ENCODE measurements at places on chromosomes 11 and 22. TPM values are rescaled to one million over a fixed set of nuclear protein-coding genes. Genes with fewer than 3 reads are reported as not detected.

DNA sequence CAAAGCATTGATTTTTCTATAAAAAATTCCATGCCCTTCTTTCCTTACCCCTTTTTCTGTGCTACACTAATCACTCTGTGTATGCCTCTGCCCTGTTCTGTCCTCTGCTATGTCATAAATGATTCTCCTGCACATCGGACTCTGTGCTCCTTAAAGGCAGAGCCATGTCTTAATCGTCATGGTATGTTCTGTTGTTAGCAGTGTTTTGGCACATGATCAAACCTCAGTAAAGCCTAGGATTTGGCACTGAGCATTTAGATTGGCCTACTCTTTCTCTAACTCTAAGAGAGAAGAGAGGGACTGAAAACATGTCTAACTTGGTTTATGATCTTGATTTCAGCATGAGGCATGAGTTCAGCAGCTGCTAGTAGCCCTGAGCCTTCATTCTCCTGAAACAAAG lies 266.9 kb downstream of the AASDHPPT start:
- DNase-seq = no peak

DNA sequence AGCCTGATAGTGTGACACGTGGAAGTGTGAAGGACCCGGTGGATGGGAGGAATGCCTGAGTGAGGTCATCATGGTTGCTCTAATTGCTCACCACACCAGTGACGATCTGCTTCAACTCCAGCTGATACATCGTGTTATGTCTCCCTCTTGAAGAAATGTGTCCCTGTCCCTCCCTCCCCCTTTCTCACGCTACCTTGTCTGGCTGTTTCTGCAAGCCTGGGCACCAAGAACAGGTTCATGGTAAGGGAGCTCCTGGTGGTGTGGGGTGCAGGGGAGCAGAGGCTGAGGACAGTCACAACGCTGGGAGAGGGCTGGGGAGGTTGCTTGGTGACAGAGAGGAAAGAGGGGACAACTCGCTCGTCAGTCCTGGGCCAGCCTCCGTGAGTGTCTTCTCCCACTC lies 413.4 kb downstream of the SOX6 start:
- no peak for DNase-seq

- no peak for DNase-seq
Observed at GRCh38 chr11:72634016-72634415, 40.2 kb downstream of the PDE2A start.

GRCh38 chr11:128501008-128501407 lies 86.3 kb downstream of the ETS1 start:
- DNase-seq = no peak

DNA sequence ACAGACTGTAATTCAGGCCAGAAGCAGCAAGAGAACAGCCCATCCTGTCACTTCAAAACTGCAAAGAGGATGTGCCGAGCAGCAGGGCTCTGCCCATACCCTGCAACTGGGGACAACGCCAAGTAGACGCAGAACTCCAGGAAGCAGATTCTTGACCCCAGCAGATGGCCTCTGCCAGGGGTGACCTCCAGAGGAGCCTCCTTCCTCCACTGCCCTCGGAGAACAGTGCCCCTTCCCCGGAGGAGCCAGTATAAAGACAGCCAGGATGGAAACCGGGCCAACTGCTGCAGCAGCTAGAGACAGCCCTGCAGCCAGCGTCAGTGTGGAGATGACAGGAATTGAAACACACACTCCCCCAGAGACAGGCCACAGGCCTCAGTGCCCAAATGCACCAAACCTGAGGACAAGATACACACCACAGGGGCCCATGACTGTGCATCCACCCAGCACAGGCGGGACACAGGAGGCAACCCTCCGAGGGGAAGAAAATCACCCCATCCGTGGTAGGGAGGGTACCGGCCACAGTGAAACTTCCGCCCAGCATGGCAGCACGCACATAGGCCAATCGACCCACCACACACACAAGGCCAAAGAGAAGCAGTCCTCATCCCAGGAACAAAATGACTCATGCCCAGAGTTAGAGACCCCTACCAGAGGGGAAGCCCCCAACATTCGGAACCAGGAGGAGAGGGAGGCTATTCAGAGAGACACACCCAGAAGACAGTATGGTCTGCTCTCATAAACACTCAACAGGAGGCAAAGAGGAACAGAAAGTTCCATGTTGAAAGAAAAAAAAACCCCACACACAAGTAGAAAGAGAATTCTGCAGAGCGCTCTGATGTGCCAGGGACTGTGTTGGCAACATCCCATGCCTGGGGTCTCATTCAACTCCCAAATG lies 5.6 kb downstream of the AHNAK start:
- DNase-seq = no peak

DNA sequence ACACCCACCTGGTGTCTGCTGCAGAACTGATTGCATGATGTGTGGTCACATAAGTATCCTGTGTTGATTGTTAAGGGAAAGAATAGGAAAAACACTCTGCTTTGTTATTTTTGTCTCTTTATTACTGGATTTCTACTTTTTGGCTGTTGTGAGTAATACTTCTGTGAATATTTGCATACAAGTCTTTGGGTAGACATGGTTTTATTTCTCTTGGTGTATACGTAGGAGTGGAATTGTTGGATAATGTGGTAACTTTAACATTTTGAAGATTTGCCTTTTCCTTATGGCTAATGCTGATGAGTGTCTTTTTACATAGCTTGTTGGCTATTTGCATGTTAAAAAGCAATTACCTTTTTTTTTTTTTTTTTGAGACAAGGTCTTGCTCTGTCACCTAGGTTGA lies 13.1 kb downstream of the PPP6R3 start:
- DNase-seq = no peak

GRCh38 chr22:39471381-39472141 lies 14.7 kb downstream of the MGAT3 start:
- DNase-seq = no peak

DNA sequence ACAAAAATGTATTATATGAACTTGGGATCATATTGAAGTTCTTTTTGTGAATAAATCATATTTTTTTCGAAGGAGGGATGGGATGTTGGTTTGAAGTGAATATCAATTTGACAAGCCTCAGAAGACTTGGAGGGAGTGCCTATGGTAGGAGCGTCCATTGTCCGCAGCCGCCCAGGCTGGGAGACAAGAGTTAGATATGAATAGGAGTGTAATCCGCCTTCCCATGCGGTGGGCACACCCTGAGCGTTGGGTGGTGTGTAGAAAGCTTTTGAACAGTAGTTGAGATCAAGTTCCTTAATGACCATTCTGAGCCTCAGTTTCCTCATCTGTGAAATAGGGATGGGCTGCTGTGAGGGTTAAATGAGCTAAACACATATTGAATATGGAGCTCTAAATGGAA lies 7.0 kb downstream of the CD82 start:
- no peak for DNase-seq

- DNase-seq = no peak
Observed at GRCh38 chr11:37407461-37407860, 809.4 kb upstream of the RAG2 start.

APOL6 gene
- total RNA-seq = 2.8 TPM

GRCh38 chr11:73314117-73314961 lies 6.3 kb downstream of the ARHGEF17 start:
- no peak for DNase-seq

DNA sequence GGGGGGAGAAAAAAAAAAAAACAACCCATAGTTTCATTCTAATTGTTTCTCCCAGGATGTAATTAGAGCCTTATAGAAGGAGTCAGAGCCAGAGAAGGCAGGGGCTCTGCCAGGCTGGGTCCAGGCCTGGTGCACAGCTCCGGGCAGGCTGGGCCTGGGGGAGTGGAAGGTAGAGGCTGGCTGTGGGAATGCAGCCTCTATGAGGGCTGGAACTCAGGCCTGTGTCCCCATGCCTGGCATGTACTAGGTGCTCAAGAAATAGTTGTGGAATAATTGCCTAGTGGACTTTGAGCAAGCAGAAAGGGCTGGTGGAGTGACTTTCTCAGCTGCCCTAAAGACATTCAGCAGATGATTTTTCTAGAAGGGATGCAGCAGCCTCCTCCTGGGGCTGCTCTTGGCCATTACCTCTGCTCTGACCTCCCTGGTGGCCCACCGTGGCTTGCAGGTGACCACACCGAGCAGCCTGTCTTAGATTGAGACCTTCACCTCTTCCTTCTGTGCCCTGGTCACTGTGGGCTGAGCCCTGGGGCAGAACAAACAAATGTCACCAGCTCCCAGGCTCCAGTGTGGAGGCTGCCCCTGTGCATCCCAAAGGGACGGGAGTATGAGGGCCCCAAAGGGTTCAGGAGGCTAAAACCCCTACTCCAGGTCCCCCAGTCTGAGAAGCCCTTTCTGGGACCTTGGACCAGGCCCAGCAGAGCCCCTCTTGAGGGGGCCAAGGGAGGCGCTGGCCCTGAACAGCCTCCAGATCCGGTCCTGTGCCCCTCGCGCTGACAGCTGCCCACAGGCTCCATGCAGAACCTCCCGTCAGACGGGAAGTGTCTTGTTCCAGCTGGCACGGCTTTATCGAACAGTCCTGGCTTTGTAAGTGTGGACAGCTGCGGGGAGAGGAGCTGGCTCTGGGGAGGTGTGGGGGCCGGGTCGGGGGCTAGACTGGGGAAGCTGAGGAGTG lies 18.8 kb downstream of the MYEOV start:
- peak; percentile 73 for DNase-seq

DNA sequence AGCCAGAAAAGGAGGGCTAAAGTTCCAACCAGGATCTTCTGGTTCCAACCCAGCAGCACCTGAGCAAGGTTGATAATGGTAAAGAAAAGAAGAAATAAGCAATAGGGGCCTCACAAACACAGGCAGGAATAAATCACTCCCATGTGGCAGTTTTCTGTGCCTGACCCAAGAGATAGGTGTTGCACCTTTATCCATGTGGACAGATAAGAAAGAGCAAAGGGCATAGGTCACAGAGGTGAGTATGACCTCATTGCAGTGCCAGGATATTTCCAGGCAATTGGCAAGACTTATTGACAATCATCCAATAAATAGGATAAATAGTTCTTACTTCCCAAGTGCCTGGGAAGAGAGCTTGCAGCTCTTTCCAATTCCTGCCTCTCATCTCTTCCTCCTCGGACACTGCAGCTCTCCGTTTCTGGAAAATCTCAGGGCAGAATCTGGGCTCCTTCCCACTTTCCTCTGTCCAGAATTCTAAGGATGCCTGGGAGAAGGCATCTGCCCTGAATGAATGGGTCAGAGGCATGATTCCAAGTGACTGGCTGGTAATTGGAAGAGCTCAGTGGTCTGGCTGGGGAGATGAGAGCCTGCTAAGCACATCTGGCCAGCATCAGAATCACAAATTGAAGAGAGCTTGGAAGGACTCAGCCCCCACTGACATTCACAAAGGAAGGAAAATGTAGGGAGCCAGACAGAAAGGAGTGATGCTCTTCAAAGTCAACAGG lies 14.5 kb upstream of the LRRC55 start:
- DNase-seq = no peak

DNA sequence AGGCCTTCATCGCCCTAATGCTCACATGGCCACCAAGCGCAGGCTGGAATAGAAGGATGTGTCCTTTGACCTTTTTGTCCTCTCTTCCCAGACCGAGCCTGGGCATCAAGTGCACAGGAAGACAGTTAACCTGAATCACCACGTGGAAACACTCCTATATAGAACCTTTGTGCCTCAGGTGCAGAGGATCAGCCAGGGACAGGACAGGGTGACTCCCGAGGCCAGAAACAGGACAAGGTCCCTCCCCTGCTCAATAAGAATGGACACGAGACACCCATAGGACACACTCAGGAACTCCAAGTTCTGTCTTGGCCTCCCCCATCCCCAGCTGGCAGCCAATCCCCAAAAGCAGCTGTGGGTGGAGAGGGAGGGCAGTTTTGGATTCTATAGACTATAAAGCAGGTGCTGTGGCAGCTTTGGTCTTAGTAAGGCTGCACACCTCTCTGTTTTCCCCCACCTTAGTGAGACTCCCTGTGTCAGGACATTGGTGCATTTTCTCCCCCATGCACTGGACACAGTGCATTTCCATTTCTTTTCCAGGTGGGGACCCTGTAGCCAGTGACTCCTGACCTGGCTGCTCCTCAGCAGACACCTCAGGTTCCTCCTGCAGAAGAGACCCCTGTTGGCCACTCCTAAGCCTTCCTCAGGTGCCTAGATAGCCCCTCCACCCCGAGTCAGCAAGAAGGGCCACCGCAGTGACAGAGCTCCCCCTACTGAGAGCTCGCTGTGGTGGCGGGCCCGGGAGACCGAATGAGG lies 43.6 kb upstream of the POU2AF1 start:
- peak; percentile 78 for DNase-seq

DNA sequence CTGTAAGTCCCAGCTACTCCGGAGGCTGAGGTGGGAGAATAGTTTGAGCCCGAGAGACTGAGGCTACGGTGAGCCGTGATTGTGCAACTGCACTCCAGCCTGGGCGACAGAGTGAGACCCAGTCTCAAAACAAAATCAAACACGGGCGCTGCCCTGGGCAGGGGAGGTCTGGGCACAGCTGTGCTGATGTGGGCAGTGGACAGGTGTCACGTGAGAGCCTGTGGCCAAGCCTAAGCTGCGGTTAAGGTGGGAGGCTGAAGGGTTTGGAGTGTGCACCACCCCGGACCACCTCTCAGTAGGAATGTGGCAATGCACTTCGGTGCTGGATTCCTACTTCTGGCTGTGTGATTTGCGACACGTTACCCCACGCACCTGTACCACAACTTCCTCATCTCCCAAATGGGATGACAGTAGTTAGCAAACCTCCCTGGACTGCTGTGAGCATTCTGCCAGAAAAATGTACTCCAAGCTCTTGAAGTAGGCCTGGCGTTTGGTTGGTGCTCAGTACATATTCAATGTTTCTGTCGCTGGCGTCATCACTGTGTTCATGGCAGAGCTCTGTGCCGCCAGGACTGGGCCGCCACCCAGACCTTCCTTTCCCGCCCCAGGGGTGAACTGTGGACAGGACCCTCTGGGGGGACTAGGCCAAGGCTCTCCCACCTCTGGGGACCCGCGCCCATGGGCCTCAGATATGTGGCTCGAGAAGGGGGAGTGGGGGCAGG lies 807 bp upstream of the ZNF74 start:
- no peak for DNase-seq

DNA sequence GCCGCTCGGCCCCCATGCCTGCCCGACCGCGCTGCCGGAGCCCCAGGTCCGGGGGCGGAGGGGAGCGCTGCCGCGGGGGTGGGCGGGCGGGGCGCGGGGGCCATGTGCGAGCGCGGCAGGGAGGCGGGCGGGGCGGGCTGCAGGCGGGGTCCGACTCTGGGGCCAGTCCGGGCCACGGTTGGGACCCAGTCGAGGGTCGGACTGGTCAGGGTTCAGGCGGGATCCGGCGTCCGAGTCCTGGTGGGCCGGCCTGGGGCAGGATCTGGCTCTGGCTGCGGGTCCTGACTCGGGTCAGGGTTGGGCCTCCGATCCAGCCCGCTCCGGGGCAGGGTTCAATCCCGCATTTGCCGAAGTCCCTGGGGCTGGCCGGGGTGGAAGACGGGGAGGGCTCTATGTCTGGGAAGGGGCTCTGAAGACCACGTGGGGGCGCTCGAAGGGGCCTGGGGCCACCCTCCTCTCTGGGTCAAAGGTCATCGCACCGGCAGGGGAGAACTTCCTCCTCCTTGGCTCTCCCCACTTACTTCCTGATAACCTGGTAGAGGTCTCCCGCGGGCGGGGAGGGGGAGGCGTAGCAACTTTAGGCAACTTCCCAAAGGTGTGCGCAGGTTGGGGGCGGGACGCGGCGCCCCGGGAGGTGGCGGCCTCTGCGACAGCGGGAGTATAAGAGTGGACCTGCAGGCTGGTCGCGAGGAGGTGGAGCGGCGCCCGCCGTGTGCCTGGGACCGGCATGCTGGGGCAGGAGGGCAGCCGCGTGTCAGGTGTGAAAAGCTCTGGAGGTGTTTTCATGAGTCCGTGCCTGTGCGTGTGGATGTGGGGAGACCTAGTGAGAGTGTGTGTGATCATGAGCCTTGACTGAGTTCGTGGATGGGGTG lies 603 bp downstream of the ESRRA start:
- DNase-seq = peak; percentile 72
